ENCODE measurements at places on chromosomes 11 and 22.

DNA sequence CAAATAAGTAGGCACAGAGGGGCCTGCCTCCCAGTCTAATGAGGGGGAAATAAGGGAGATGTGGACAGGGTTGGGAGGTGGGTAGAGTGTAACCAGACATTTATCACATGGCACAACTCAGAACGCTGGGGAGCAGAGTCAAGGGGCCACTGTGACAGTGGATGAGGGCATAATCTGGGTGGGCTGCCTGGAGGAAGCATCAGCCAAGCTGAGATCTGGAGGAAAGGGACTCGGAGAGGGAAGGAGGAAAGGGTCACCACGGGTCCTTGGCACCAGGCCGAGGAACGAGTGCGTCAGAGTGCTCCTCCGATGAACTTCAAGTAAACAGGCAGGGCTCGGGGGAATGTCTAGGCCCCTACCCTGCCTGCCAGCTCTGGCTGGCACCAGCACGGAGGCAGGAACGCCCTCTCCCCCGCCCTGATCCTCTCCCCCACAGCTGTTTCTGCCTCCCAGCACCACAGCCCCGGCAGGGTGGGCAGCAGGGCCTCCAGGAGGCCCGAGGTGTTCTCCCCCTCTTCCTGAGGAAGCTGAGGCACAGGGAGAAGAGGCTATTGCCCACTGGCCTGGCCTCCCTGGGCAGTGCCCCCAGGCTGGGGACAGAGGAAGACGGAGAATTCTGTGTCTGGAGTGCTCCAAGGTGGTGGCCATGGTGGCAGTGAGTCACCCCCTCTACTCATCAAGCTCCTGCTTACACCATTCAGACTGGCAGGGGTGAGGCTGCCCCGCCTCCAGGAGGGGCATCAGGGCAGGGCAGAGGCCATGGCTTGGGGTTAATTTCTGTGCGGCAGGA is 4.2 kb downstream of the ALDH3B1 start:
- DNase-seq: no peak

GRCh38 chr11:9839550-9839949 is 175.7 kb downstream of the SWAP70 start:
- no peak for DNase-seq

GRCh38 chr11:102306048-102306597 is 11.2 kb upstream of the BIRC3 start:
- DNase-seq: no peak

DNA sequence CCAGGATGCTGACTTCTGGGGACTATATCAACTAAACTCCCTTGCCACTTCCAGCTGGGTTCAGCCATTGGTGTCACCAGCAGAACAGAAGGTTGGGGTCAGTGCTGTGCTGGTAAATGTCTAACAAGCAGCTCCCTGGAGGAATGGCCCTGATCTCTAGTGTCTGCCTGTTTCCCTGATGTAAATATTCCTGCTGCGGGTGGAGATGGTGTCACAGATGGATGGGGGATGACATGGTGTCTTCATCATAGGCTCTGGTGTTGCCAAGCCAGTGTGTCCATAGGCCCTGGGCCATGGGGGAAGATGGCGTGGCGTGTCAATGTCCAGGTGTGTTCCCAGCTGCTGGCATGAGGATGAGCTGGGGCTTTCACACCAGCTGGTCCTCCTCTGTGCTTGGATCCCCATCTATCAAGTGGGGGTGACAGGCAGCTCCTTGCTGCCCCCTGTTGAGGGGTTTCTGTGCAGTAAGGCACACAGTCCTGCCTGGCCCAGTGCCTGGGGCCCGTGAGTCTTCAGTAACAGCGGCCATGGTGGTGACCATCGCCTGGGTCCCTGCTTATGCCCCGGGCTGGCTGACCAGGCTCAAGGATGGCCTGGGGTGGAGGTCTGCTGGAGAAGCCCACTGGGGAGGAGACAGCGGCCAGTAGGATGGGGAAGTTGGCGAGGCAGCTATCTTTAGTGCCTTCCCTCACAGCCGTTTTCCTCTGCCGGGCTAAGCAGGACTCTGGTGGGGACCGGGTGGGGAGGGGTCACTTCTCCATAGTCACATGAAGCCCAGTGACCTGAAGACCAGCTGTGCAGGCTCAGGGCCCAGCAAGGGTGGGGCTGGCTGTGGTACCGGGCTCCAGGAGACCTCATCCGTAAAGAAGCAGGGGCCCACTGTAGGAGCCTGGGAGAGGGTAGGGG is 12.7 kb downstream of the RPL3 start:
- DNase-seq: no peak

DNA sequence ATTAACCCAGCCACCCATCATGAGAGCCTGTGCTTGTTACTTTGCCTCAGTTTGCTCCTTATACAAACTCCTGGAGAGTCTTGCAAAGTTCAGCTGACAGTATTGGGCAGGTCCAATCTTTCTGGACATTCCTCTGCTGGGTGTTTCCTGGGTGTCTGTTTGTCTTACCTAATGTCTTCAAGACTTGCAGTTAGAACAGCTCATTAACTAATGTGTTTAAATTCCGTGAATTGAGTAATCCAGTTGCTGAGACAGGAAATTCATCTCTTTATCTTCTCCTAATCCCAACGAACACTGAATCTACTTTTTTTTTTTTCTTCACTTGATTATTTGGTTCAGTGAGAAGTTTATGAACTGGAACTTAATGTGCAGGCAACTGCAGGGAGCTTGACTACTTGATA is 20.6 kb downstream of the BCO2 start:
- DNase-seq: no peak

GRCh38 chr11:125272092-125272491 is 107.5 kb downstream of the PKNOX2 start:
- DNase-seq: no peak

DNA sequence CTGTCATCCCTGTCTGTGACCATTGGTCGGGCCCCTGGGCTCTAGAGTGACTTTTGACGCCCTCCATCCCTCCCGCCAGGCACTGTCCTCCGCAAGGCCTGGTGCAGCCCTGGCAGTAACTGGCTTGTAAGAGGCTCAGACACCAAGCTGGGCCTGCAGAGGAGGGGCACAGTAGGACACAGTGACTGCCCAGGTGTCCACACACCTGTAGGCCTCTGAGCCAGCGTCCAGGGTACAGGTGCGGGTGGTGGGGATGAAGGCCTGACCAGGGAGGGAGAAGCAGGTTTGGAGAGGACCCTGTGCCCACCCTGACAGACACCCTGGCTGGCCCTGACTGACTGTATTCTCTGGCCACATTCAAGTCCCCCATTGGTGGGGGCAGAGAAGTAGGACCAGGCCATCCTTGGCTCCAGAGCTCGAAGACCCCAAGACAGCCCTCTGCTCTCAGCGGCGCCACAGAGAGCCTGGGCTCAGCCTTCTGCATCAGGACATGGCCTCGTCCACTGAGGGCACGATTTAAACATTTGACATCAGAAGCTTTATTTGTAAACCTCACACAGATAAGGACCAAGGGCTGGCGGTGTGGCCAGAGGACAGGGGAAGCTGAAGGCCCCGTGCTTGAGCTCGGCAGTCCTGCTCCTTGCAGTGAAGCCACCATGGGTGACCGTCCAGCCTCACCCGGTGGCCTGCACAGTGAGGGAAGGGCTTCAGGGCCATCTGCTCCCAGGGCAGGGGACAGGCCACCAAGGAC is 31.4 kb downstream of the PPIL2 start:
- DNase-seq: no peak

DNA sequence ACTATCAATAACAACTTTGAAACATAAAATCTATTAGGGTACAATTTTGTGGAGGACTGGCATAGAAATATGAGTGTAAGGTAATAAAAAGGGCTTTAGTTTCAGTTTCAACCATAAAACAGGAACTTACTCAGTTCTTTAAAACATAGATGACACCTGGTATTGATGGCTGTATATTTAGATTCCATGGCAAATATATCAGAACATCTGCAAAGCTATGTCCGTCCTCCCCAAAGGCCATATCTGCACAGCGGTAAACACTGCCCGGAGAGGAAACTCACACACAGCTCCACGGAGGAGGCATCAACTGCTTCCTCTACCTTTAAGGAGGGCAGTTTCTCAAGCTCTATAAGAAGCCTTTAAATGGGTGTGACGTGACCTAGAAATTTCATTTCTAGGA is 993.3 kb downstream of the BRD1 start:
- no peak for DNase-seq

DNA sequence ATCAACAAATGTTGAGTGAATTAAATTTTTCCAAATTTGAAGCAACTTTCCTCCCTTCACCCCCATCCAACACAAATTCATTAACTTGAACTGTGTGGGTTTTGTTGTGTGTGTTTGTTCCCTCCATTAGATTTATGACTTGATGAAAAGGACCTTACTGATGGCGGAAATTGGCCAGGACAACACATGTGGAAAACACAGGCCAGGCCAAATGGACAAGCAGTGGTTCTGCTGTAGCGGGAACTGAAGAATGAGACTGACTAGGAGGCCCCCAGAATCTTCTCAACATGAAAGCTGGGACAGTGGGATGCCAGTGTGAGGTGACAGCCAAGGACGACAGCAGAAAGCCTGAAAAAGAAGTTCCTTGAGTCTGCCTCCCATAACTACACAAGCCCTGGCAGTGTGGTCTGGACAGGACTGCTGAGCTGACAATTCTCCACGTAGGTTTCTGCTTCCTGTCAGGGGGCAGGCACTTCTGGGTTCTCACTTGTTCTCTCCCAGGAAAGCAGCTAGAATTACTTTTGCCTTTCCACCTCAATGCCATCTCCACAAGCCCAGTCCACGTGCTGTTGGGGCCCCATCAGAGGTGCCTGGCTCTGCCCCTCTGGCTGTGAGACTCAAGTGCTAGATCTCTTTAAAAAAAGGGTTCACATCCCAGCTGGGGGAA is 94.3 kb downstream of the ETS1 start:
- DNase-seq: no peak

DNA sequence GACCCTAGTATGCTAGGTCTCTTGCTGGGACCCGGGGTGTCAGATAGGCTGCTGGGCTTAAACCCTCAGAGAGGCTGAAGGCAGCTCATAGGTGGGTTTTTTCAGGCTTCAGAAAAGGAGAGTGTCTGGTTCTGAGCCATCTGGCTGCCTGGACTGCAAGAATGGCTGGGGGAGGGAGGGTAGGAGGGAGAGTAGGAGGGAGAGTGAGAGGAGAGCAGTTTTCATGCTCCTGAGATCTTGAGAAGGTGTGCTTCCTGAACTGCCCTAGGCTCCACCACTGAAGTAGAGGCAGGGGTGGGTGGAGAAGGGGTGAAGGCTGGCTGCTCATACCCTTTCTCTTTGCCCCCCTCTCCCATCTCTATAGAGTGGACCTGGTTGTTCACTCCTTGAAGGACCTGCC is 4.6 kb downstream of the HMBS start:
- DNase-seq: no peak

GRCh38 chr22:40196628-40197360 is 19.1 kb downstream of the TNRC6B start:
- DNase-seq: no peak

DNA sequence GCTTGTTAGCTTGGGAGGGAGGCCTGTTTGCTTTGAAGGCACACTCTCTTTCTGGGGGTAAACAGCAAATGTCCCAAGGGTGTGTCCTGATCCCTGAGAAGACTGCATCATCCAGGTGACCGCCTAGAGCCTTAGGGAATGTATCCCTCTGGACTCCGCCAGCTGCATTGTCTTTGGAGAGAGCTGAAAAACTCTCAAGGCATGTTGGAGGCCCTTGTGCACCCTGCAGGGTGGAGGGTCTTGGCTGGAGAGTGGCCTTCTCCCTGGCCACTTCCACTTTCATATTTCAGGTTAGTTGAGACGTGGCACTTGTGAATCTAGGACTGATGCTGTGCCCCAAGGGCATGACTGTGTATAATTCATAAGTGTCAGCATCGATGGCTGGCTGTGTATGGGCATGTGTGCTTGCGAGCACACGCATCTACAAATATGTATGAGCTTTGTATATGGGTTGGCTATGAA is 70.6 kb downstream of the ZBTB16 start:
- DNase-seq: no peak

GRCh38 chr11:44424841-44425240 is 114.9 kb upstream of the ALX4 start:
- no peak for DNase-seq

- no peak for DNase-seq
These were observed 3.7 kb downstream of the TPBGL start for GRCh38 chr11:75244052-75244814.

GRCh38 chr11:107928767-107929507 is 689 bp downstream of the RAB39A start:
- DNase-seq: peak; percentile 44

GRCh38 chr22:49882519-49883293 is 29.1 kb downstream of the ZBED4 start:
- no peak for DNase-seq

DNA sequence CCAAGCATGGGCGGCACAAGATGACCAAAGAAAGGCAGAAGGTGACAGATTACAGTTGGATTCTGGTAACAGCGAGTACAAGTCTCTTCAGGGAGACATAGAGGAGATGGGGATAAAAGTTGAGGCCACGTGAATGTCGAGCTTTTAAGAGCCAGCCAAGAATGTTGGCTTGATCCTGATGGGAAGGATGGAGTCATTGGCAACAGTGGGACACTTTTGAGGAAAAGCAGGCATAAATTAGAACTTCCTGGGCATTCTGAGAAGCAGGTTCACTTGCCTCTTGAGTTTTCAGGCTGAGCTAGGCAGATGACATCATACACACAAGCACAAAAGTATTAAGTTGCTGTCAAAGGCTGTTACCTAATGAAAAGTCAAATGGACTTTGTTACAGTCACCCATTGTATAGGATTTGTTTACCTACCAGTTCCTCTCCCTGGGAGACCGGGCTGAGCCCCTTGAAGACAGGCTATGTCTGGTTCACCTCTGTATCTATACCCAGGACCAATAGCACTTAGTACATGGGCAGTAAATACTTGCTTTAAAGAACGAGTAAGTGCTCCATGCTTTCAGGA is 41.1 kb downstream of the TNRC6B start:
- DNase-seq: no peak

- no peak for DNase-seq
These were observed 35.1 kb downstream of the TMEM135 start for GRCh38 chr11:87072787-87073186.

DNA sequence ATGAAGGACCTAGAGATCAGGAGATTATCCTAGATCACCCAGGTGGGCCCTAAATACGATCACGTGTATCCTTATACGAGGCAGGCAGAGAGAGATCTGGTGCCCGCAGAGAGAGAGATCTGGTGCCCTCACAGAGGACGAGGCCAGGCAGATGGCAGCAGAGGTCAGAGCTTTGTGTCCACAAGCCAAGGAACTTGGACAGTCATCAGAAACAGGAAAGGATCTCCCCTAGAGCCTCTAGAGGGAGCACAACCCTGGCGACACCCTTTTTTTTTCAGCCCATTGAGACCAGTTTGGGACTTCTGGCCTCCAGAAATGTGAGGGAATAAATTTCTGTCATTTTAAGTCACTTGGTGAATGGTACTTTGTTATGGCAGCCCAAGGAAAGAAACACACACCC is 25.5 kb upstream of the TIMP3 start:
- DNase-seq: no peak

GRCh38 chr22:41048791-41049717 is 43.3 kb upstream of the EP300 start:
- DNase-seq: peak; percentile 85

- no peak for DNase-seq
These were observed 26.7 kb downstream of the OR6Q1 start for GRCh38 chr11:58057481-58057880.

GRCh38 chr11:61761440-61762222 is 9.2 kb downstream of the MYRF start:
- no peak for DNase-seq

- peak; percentile 10 for DNase-seq
These were observed 2.5 kb downstream of the WBP2NL start for GRCh38 chr22:42001121-42001520.

Data from NCI-H524 (cell line).